BE2C (cell line): ENCODE measurements at places on chromosomes 6 and 20.

GRCh38 chr20:59703046-59703445 lies 98.7 kb downstream of the PHACTR3 start:
- no peak for DNase-seq

DNA sequence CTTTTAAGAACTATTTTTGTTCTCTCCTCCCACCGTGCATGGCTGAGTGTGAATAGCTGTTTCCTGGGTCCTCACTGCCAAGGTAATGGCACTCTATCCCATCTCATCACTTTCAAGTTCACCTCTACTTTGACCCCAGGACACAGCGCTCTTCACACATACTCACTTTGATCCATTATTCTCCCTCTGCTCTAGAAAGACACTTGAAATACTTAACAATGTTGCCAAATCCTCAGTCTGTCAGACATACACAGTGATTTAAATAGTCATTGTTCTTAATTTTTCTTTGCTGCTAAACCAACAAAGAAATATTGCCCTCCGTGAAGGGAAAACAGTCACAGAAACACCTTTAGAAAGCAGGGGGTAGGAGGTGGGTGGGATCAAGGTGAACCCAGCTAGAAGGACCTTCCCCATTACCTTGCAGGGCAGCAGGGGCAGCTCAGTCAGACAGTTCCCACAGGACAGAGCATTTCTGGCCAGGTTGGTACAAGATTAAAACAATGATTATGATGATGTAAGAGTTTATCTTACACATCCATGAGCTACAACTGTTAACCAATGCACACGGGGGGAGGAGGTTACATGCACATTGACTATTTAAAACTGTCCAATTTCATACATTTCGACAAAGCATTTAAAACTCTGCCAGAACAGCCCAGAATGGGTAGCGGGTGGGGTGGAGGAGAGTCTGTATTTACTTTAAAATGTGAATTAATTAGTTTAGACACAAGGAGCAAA lies 2.4 kb downstream of the SLC22A23 start:
- DNase-seq = no peak

DNA sequence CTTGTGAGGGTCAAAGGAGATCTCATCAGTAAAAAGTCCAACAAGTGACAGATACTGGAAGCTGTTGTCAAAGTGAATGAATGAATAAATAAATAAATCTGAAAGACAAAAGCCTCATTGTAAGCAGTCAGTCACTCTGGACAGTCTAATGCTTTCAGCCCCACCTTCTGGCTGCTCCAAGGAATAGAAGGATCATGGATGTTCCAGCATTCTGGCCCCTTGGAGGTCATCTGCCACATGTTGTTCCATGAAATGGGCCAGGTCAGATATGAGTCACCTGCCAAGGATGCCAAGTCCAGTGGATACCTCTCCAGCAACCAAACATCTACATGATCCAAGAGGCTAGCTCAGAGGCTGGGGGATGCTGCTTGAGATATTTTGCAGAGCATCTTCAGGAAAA lies 185.6 kb downstream of the BMP7 start:
- no peak for DNase-seq

DNA sequence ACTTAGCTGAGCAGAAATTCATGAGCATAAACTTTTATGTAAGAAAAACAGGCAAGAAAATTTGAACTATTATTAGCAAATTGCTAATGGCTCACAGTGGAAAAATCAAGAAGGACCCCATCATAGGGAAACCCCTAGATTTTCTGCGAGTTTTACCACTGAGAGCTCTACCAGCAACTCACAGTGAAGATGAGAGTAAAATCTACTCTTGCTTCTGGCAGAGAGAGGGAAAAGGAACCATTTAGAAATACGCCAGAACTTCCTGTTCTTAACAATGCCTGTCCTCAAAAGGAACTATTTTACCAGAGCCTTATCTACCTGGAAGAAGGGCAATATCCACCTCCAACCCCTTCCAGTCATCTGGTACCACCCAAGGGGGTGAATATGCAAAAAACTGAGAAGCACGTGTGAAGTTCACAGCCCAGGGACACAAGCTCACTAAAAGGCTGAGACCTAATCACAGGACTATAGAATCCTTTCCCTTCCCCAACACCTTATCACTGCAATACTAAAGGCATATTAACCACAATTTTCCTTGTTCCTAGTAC lies 34.4 kb upstream of the ASF1A start:
- DNase-seq = no peak

DNA sequence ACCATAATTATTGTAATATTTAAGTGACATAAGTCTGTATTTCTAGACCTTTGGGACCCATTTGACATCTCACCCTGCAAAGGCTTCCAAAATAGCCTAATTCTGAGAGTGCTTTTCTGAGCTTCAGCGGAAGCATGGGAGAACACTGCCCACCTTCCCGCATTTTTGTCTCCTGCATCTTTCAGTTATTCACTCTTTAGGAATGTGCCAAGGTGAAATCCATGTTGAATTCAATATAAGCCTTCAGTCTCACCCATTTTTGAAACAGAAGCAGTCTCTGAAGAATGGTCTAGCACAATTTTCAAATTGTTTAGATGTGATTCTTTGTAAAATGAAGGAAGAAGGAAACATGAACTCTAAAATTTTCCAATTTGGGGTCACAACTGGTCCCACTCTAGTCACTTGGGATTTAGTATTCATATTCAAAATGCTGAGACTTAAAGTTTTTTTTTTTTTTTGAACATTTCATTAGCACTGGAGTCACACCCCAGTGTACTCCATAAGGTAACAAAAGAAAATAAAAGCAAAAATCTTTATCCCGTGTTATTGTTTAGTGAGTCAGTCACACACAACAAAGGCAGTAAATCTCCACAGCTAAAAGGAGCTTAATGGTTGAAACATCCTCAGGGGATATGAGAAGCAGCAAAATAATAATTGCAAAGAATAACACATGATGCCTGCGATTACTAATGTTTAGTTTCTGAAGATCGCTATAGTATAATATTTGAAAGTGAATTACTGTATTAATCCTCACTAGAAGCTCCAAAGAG lies 479.9 kb upstream of the BTBD3 start:
- DNase-seq = no peak

DNA sequence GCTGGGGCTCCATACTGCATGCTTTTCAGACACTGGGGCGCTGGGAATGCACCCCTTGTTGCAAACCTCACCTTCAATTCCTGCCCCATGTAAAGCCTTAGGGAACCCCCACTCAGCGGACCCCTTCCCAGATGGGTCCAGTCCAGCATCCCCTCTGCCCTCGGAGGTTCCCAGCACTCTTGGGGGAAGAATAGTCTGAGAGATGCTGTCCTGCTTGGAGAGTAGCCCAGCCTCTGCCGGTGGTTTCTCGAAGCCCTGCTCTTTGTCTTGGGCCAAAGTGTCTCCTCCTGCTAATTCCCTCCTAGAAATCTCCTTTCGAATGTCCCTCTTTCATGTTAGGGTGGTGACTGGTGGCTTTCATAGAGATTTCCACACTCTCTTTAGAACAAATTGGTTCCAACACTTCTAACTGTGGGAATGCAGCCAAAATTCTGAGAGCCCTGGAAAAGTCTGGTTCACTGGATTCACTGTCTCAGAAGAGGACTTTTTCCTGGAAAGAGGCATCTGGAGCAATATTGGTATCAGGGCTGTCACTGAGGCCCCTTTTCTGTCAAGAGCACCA lies 24.9 kb upstream of the SULF2 start:
- no peak for DNase-seq

GRCh38 chr20:6566821-6567220 lies 200.7 kb upstream of the BMP2 start:
- DNase-seq = no peak

- no peak for DNase-seq
These were observed 48.7 kb downstream of the NCOA7 start for GRCh38 chr6:125839471-125839870.
